ENCODE measurements at places on chromosomes 7 and 10.

DNA sequence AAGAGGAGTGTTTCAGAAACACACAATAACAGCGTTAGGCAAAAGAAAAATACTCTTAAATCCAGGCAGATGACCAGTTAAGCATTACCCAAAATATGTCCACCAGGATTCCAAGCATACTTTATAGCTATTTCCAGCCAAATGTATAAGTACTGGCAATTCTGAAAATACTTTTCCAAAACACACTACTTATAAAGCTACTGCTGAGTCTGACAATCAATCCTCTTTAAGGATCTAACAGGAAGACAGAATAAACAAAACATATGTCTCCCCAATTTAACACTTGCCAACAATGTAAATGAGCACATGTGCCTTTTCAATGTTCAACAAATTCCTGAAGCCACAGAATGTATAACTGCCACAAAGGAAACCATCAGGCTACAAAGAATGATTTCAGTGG, 370.9 kb downstream of the SORCS1 start:
- no peak for DNase-seq

- no peak for DNase-seq
Measured at GRCh38 chr7:46281071-46281470, 360.0 kb upstream of the IGFBP3 start.

DNA sequence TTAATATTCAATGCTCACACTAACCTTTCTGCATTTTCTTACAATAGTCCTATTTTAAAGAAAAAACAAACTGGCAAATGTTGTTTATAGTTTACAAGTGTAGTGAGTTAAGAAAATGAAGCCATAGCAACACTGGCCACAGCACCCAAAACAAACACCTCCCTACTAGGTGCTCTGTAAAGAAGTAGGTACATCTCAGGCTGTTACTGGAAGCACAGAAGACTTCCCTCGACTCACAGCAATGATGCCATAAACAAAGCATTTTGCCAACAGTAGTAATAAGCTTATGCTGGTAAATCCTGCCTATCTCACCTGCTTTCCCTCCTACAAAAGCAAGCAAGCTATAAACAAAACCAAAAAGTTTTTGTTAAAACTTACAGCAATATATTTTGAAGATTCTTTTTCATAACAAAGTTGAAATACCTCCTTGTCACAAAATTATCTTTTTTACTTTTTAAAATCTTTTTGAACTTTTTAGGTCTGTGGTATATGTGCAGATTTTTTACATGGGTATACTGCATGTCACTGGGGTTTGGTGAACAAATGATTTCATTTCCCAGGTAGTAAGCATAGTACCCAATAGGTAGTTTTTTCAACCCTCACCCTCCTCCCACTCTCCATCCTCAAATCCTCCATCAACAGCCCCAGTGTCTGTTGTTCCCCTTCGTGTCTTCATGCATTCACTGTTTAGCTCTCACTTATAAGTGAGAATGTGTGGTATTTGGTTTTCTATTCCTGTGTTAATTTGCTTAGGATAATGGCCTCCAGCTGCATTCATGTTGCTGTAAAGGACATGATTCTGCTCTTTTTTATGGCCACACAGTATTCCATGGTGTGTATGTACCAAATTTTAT, 28.4 kb downstream of the COA1 start:
- DNase-seq = no peak

DNA sequence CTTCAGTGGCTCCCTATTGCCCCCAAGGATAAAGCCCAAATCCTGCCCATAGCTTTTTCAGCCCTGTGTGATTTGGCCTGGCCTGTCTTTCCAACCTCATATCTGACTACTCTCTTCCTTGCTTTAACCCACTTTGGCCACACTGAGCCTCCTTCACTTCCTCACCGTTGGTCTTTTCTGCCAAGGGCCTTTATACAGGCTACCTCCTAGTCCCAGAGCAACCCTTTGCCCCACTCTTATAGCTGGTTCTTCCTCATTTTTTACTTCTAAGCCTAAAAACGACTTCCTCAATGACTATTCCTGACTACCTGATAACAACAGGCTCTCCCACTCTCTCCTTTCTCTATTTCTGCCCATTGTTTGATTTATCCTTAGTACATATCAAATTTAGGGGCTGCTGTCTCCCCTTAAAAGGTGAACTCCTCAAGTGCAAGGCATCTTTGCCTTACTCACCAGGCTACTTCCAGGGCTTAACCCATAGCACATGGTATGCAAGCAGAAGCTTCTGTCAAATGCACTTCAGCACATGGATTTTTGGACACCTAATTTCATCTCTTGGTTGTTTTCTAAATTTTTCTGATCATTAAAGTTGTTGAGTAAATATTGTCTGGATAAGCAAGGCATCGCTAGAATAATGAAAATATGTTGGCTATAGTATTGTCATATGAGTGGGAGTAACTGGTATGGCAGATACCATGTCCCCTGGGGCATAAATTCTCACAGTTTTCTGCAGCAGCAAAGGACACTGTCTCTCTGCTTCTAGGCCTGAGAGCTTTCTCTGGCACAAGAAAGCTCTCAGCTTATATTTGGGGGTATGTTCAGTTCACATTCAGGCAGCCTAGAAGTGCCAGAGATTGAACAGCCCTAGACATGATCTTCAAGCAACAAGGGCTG, 201.5 kb upstream of the GPR26 start:
- no peak for DNase-seq

- no peak for DNase-seq
Measured at GRCh38 chr7:98229991-98230745, 18.9 kb downstream of the BHLHA15 start.

GRCh38 chr7:35747611-35748010, 52.7 kb upstream of the HERPUD2 start:
- no peak for DNase-seq

GRCh38 chr10:102648889-102649796, 4.9 kb downstream of the TRIM8 start:
- no peak for DNase-seq

- no peak for DNase-seq
Measured at GRCh38 chr10:21441625-21442024, 83.9 kb downstream of the SKIDA1 start.

GRCh38 chr7:132956556-132956955, 125.3 kb downstream of the CHCHD3 start:
- no peak for DNase-seq

DNA sequence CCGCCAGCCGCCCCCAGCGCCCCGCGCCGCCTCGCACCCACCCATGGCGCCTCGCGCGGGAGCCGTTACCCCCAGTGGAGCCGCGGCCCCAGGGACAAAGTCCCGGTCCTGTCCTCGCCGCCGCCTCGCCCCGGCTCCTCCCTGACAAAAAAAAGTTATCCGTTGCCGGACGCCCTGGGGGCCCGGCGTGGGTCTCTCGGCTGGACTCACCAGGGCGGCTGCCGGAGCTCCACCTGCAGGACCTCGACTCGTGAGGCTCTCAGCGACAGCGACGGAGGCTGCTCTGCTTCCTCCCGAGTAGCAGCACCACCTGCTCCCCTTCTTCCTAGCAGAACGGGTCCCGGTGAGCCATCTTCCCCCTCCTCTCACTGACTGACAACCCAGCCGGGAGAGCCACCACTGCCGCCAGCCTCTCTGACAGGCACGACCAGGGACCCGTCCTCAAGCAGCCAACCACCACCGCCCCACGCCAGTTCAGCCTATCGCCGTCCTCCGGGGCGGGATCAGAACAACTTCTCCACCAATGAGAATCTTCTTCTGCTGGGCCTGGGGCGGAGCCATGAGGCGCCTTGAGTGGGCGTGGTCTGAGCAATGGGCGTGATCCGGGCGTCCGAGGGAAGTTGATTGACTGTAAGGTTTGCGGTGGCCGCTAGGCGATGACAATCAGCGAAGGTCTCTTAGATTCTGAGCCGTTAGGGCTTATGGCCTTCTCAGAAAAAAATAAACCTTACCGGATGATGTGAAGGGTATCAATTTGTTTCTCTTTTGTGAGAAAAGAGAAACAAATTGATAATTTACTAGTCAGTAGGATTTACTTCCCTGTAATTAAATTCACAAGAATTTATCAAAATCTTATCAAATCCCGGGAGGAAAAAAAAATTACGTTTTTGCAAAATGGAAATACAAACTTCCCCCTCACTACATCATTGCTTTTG, at the start of gene HYCC1:
Gene HYCC1 (minus strand): TSS at position 416 of the 935 bp plus-strand sequence. CDS start 23,019 bp downstream, outside the sequence.
- peak; percentile 99 for DNase-seq

DNA sequence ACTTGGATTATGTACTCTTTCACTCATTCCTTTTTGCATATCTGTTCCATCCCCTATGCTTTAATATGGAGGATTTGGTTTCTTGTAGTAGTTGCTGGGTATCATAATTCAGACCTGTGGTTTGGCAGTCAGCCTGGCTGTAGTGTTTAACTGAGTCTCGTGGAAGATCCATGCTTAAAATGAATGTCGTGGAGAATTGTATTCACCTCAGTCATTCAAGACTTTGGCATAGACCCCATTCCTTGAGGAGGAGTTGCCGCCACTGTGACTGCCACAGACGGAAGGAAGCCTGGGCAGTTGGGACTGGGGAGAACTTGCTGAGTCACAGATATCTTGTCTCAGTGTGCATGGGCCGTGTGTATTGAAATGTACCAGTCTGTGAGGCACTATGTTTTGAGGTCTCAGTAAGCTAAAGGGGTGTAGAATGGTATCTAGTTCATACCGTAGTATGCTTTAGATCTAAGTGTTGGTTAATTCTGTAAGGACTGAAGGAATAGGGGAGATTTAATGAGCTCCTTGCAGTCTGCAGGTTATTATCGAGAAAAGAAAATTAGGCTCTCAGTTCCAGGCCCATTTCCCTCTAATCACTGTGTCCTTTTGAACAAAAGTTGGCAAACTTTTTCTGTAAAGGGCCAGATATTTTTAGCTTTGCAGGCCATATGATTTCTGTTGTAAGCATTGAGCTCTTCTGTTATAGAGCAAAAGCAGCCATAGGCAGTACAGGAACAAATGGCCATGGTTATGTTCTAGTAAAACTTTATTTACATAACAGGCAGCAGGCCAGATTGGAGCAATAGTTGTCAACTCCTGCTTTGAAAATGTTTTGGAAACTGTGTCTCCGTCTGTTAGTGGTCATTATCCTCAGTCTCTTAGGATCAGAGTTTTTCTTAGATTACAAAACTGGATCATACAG, 76.8 kb downstream of the TPST1 start:
- peak; percentile 95 for DNase-seq

- DNase-seq = peak; percentile 63
Measured at GRCh38 chr7:6375348-6376101, 72.2 kb downstream of the DAGLB start.

DNA sequence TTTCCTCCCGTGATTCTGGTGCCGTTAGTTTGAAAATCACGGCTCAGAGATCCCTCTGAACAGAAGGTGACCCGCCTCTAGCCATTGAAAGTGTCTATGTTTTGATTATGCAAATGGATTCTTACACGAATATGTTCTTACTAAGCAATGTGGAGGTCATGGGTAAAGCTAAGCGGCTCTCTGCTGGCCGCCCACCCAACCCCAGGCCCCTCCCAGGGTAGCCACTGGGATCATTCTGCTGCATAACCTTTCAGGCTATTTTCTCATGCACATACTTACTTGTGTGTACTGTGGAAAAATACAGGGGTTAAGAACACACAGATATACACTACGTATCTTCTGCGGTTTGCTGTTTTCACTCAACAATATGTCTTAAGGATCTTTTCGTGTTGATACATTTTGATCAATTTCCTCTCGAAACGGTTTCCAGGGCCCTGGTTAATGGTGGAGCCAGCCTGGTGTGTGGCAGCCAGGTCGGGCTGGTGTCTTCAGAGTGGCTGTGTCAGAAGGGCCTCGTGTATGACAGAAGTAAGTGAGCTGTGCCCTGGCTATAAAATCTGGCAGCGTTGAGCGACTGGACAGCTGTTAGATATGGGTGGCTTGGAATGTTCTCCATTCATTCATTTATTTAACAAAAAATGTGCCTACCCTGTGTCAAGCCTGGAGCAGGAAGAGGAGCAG, 29.9 kb downstream of the ZNF783 start:
- no peak for DNase-seq

DNA sequence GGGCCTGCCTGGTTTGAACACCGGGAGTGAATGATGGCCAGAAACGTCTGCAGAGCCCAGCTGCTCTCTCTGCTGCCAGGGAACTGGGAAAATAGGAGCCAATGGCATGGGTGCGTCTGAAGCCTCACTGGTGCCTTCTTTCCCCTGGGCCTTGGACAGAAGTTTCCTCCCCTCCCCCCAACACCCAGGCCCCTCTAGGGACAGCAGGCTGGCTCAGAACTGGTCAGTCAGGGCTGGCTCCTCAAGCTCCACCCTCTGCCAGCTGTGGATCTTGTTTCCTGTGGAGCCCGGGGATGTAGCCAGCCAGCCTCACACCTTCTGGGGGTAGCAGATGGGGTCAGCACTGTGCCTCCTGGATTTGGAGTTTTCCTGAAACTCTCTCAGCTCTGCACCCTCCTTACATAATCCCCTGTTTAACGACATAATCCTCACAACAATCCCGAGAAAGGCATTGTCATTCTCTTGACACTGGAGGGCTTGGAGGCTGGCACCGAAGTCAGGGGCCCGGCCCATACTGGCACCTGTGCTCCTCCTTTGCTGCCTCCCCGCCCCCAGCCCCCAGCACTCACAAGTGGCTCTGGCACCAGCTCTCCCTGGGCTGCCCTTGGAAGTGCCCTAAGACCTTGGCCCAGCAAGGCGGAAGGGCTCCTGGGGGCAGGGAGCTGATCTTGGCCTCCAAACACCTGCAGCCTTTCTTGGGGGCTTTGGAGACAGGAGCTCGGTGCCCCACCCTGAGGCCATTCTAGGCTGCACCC, 5.7 kb downstream of the LDB3 start:
- no peak for DNase-seq

GRCh38 chr7:37961251-37961650, 40.8 kb downstream of the EPDR1 start:
- DNase-seq = no peak

DNA sequence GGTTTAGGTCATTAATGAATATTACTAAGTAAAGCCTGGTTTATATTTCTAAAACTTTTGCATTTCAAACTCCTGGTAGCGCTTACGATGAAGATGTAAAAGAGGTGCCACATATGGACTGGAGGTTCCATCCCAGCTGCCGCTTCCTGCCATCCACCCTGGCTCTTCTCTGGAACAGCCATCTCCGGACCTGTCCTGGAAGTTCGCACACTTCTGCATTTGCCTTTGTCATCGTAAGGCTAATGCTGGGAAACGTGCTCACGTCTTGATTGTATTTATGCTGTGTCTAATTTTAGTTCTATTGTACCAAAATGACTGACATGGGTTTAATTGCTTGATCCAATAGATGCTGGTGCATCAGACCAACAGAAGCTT, 103.1 kb downstream of the HIPK2 start:
- no peak for DNase-seq

GRCh38 chr7:84939888-84940287, 247.0 kb downstream of the SEMA3D start:
- no peak for DNase-seq

Measured in choroid plexus epithelial cell (primary cell).